Smooth muscle cell of the brain vasculature (primary cell): ENCODE measurements at places on chromosomes 2 and 18.

DNA sequence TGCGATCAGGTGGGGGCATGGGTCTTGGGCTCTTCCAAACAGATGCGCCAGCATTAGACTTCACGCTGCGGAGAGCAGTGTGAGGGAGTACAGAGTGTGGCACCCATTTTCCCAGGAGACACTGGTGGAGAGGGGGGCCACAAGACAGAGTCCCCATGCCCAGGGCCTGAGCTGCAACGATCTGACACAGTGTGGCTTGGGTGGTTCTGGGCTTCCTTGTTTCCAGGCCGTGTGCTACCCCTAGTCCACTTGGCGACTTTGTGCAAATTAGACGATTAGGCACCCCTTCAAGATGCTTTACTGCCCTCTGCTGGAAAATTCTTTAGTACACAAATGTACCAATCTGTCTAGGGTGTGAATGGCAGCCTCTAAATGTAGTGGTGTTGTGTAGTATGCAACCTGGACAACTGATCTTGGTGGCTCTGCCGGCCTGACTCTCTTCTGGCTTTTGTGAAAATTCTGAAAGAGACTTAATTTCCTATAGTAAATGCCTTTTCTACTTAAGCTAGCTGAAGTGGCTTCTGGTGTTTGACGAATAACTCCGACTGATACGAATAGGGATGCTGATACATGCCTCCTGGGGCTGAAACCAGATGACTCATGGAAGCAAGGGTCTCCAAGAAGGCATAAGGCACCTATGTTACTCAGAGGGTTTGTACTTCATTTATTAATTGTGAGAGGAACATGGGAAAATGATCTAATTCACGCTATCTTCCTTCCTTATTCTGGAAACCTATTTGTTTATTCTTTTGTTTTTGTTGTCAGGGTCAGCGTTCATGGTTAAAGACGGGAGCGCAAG is 92.3 kb upstream of the SMAD2 start:
- no peak for DNase-seq

DNA sequence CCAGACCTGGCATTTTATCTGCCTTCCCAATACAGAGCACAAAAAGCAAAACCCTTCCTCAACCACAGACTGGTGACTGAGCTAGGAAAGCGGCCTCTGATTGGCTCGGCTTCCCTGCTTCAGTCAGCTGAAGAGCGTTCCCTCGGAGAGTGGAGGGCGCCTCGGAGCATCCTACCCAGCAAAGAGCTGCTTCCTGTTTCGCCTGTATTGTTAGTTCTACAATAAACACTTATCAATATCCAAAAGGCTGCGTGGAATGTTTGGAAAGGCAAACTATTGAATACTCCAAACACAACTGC is 125.0 kb downstream of the CACNB4 start:
- DNase-seq = no peak

GRCh38 chr2:65960953-65961352 is 474.0 kb upstream of the MEIS1 start:
- DNase-seq = no peak

GRCh38 chr2:222483513-222484039 is 59.2 kb downstream of the SGPP2 start:
- no peak for DNase-seq

GRCh38 chr2:234677758-234678538 is 181.1 kb upstream of the ARL4C start:
- no peak for DNase-seq

GRCh38 chr2:215790523-215791421 is 222.6 kb downstream of the MREG start:
- no peak for DNase-seq

DNA sequence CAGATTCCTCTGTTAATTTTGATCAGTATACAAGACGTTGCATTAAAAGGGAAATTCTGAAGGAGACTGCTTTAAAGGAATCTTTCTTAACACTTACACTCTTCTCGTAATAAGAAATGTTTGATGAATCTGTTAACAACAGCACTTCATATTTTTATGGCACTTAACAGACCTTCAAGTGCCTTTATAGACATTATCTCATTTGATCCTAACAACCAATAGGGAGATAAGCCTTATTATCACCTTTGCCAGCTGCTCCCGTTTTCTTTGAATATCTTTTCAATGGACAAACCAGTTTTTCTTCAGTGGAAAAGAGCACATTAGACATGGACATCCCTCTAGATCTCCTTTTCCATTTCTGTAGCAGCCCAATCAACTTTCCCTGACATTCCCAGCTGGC is 653.0 kb upstream of the FAM98A start:
- DNase-seq = no peak

DNA sequence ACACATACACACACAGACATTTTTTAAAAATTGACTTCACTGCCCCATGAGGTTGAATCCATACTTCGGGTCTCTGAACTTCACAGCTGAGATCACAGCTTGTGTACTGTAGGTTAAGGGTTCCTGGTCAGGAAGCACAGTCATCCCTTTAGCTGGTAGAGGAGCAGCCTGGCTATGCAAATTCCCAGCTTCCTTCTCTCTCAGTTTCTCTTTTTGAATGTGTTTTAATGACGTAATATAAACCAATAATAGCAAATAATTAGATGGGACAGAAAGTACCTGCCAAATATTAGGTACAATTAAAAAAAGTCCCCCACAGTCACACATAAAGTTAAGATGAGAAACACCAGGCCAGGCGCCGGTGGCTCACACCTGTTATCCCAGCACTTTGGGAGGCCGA is 178.7 kb downstream of the ZNF385B start:
- no peak for DNase-seq

- DNase-seq = no peak
Observed at GRCh38 chr18:11751341-11752115, 62.5 kb downstream of the GNAL start.

GRCh38 chr2:72605836-72606442 is 219.9 kb downstream of the EXOC6B start:
- peak; percentile 4 for DNase-seq

DNA sequence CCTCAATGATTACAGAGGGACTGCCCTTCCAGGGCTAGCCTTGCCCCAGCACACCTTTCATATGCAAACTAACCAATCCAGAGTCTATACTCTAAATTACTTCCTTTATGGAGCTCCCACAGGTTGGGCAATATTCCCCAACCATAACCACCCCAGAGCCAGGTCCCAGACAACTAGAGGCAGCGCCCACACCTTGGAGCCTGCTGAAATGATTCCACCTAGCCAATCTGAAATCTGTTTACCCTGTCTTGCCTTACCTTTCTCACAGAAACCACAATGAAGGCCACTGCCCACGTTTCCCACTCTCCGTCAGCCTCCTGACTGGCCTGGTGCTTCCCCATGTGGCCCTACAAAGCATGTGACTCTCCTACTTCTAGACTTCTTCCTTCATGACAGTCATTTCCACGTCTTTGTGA is 62.0 kb downstream of the REEP1 start:
- no peak for DNase-seq

- no peak for DNase-seq
Observed at GRCh38 chr2:83261591-83262136, 1197.4 kb downstream of the SUCLG1 start.

DNA sequence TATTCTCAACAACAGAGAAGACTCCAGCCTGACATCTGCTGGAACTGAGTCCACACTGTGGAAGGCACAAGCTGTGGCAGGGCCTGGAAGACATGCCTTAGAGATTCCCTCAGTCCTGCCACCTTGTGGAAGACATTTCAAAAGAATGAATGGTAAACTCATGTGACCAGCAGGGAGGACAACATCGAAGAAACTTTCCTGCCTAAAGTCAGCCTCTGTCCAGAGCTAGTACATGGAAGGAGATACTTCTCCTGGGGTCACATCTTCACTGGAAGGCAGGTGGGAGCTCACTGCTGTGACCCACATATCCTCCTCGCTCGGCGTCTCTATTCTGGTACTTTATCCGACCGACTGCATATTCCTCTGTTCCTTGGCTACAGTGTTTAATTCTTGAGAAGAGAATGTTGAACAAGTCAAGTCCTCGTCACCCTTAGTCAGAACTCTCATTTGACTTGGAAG is 59.5 kb downstream of the PUM2 start:
- peak; percentile 67 for DNase-seq

DNA sequence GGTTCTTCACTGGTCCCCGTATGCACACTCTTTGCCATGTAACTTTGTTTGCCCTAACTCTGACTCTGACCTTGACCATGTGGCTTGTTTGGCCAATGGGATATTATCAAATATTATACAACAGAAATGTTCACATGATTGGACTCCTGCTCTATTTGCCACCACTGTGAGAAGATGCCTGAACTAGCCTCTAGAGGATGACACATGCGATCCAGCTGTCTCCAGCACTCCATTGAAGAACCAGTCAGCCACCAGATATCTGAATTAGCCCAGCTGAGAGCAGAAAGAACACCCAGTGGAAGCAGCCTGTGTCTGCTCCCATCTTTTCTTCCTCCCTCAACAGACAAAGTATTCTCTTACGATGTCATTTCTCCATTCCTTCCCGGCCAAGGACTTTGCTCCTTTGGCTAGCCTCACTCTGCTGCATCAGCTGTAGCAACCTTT is 412.1 kb downstream of the IRS1 start:
- no peak for DNase-seq

- DNase-seq = no peak
Observed at GRCh38 chr2:41000906-41001305, 549.0 kb upstream of the SLC8A1 start.

DNA sequence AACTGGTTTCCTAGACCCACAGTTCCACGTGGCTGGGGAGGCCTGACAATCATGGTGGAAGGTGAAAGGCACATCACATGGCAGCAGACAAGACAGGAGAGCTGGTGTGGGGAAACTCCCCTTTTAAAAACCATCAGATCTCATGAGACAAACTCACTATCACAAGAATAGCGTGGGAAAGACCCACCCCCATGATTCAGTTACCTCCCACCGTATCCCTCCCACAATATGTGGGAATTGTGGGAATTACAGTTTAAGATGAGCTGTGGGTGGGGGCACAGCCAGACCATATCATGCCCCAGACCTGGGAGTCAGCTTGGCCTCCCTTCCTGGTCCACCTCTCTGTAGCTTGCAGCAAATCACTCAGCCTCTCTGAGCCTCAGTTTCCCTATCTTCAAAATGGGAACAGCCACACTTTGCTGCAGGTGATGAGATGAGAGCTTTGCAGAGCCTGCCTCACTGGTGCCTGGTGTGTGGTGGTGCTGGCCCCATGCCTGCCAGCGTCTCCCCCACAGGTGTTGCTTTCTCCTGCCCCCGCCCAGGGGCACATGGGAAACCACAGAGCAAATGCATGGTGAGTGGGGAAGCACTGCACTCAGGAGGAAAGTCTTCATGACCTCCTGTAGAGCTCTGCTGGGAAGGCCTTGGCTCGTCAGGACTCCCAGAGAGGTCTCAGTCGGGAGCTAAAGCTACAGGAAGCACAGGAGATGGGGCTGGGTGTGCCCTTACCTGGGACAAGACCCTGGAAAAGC is 31.1 kb downstream of the GREB1 start:
- no peak for DNase-seq

GRCh38 chr2:25098670-25099486 is 57.0 kb downstream of the EFR3B start:
- no peak for DNase-seq

- peak; percentile 49 for DNase-seq
Observed at GRCh38 chr2:163778045-163778781, 42.4 kb upstream of the FIGN start.

- no peak for DNase-seq
Observed at GRCh38 chr2:64017811-64018700, 1.2 kb downstream of the VPS54 start.

DNA sequence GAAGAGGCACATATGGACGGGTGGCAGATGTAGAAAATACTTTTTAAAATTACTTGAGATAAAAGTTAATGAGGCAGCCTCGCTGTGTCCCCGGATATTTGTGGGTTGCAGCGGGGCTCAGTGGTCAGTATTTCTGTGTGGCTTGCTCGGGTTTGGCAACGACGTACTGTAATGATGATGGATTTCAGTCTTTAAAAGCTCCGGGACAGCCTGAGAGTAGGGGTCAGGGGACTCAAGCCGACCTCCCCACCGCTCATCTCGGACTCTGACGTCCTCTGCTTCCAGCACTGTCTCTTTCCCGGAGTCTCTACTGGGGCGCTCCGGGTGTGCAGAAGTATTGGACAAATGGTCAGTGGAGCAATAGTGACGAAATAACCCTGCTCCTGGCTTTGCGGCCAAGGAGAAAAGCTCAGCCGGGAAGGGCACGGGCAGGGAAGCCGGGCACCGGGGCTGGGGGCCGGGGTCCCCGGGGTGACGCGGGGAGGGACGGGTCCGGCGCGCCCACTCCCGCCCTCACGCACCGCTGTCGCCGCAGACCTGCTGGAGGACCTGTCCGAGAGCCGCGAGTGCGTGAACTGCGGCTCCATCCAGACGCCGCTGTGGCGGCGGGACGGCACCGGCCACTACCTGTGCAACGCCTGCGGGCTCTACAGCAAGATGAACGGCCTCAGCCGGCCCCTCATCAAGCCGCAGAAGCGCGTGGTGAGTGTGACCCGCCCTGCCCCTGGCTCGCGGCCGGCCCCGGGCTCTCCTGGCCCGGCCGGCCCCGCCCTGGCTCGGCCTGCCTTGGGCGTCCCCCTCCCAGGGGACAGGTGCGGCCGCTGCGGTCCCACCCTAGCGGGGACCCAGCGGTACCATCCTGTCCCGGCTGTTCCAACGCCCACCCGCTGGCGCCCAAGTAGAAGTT is 7.3 kb downstream of the GATA6 start:
- DNase-seq = no peak

DNA sequence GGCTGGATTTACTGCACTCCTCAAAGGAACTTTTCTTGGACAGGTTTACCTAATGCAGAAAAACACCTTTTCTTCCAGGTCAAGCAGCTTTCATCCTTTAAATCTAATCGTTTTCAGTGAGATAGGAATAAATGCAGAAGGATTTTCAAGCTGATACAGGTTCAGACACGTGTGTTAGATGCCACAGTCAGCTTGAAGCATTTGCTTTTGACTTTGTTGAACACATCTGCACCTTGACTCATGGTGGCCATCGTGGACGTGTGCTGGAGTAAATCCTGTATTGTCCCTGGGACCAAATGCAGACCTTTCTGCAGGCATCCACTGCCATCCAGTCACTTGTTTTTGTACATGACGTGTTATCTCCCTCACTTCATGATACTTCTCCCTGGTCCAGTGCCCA is 61.9 kb downstream of the KLHL29 start:
- DNase-seq = no peak

GRCh38 chr2:179348906-179349305 is 84.3 kb upstream of the SESTD1 start:
- no peak for DNase-seq

- DNase-seq = no peak
Observed at GRCh38 chr18:33616556-33616955, 38.5 kb downstream of the ASXL3 start.

GRCh38 chr2:180662941-180663471 is 317.4 kb upstream of the UBE2E3 start:
- DNase-seq = no peak

DNA sequence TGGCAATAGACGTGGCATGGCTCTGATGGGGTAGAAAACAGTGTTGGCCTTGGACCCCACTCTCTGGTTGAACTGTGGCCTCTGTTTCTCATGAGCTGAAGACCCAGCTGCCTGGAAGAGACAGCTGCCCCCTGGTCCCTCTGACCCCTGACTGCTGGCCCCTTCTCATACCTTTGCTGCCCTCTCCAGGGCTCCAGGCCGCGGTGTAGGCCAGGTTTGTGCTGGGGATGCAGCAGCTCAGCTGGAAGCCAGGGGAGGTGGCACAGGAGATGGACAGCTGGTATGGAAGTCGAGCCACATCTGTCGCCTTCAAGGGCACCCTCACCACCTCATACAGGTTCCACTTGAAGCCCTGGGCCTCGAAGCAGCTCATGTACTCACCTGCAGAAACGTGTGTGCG is 31.7 kb upstream of the SELENOI start:
- no peak for DNase-seq
